ENCODE measurements at places on chromosomes 16 and 17.

DNA sequence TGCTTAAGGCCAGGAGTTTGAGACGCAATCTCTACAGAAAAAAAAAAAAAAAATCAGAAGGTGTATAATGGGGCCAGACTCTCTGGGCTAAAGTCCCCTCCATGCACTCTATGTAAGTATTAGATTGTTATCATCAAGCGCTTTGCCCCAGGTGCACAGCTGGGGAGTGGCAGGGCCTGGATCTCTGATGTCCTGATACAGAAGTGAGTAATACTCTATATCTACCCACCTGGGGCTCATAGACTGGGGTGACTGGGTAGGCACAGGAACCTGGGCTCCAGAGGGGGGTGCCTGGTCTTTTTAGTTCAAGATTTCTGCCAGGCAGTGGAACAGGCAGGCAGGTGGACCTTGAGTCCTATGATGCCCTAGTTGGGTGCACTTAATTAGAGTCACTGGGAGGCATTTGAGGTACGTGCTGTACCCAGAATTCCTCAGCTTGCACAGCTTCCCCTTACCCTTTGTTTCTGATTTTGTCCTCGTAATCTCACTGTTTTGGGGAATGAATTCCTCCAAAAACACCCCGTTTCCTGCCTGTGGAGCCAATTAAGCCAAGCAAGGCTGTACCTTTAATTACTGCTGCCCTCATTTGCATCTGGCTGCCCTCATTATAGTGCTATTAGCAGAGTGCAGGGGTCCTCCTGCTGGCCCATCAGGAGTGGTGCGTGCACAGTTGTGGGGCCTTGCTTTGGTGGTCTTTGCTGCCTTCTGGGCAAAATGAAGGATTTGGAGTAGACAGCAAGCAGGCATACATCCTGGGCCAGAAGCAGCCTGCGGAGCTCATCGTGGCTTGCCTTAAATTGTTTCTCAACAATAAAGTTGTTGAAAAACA is 239.0 kb downstream of the SNX29 start:
- no peak for DNase-seq

- no peak for DNase-seq
Observed at GRCh38 chr17:81843713-81844326, 9.0 kb upstream of the PPP1R27 start.

DNA sequence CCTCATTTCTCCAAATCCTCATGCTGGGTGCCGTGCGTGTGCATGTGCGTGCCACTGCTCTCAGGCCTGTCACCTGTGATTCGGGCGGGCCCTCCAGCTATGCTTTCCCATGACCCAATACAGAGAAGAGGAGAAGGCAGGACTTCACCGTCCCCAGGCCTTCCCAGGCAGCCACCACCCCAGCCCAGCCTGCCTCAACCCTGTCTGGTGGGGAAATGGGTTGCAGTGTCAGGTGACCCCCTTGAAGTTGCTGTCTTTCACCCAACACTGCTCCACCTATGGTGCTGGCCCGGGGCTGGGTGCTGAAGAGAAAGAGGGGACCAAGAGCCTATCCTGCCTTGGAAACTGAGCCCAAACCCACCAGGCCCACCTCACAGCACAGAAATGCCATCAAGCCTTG is 94.7 kb downstream of the GOSR1 start:
- no peak for DNase-seq

DNA sequence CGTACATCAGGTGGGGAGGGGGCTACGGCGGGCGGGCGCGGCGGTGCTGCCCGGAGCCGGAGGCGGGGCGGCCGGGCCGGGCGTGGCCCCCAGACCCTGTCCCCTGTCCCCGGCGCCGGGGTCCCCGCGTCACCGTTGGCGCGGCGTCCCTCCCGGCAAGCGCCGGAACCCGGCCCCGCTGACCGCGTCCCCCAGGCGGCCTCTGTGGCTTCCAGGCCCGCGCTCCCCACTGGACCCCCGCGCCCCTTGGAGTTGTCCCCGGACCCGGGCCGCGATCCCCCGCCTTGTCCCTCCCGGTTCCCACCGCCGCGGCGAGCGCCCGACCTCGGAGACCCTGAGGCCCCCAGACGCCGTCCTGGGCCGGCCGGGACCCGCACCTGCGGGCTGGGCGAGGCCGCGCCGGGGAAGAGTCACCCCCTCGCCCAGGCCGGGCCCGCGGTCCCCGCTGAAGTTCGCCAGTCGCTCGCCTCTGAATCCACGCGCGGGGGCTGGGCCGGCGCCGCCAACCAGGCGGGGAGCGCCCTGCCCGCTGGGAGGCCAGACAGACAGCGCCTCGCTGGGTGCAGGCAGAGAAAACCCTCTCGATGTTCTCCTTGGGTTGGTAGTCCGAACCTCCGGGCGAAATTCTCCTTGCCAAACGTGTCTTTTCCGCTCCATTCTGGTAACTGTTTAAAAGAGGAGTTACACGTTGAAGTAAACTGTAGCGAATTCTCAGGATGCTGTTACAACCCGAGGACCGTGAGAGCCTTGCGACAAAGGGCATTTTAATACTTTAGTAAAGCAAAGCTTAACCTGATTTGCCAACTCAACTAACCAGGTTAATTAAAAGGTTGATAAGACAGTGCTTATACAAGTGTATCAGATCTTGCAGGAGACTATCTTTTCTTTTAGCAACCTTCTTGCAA is 761 bp downstream of the GAN start:
- peak; percentile 43 for DNase-seq

GRCh38 chr17:76278952-76279741 is 14.0 kb downstream of the UBALD2 start:
- DNase-seq, result peak; percentile 63

DNA sequence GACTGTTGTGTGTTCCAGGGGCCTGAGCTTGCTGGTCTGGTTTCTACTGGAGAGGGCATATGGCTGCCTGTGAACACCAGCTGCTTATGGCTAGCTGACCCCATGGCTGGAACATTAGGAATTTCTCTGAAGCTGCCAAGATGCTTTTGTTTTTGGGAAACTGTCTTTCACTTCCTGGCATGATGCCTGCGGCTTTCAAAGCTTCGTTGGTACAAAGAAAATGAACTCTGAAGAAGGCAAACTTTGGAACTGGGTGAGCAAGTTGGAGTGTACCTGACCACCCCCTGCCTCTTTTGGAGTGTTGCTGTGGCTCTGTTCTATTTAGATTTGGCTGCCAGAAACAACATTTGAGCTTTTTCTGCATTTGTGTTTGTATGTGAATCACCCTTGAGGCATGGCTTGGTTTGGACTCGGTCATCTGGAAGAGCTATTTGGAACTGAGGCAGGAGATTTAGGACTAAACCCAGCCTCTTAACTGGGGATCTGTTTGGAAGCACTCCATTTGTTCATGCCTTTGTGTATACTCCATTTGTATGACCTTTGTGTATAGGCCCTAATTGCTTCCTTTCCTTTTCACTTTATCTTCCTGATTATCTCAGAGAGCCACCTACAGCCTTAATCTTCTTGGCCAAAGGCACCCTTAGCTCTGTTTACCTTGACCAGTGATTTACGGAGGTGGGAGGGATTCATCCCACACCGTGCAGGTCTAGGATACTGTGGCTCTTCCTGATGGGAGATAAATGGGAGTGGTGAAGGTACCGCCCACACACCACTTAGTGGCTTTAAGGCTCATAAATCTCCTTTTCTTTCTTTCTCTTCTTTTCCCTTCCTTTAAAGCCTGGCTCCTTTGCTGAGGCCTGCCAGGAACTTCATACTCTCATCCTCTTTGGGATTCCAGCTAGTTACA is 7.3 kb upstream of the CPHXL start:
- DNase-seq, result peak; percentile 23

DNA sequence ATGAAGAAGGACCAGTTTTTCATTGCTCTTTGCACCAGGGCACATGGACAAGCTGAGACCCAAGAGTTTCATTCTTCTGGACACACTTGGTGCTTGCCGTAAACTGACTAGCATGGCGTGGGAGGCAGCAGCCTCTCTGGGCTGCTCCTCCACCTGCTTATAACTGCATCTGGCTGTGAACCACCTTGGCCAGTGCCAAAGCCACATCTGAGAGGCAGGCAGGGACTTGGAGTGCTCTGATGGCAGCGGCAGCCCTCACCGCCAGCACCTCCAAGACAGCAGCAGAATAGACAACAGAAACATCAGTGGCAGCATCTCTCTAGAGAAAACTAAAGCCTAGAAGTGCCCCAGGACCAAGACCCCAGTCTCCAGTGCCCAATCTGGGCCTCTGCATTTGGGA is 4.7 kb downstream of the KRT37 start:
- no peak for DNase-seq

DNA sequence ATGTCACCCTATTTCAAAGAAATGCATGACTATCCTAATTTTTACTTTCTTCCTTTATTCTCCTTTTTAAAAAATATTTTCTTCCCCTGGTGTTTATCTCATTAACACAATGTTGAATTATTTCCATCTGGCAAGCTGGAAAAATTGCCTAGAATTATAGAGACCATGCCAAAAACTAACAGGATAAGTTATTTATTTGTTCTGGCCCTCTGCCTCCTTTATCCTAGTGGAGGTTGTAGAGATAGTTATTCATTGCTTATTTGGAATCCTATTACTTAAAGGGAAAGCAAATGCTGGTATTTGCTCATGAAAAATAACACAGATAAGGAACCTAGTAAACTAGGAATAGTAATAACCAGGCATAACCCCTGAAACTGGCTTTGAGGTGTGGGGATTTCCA is 684.9 kb upstream of the KIF2B start:
- no peak for DNase-seq

DNA sequence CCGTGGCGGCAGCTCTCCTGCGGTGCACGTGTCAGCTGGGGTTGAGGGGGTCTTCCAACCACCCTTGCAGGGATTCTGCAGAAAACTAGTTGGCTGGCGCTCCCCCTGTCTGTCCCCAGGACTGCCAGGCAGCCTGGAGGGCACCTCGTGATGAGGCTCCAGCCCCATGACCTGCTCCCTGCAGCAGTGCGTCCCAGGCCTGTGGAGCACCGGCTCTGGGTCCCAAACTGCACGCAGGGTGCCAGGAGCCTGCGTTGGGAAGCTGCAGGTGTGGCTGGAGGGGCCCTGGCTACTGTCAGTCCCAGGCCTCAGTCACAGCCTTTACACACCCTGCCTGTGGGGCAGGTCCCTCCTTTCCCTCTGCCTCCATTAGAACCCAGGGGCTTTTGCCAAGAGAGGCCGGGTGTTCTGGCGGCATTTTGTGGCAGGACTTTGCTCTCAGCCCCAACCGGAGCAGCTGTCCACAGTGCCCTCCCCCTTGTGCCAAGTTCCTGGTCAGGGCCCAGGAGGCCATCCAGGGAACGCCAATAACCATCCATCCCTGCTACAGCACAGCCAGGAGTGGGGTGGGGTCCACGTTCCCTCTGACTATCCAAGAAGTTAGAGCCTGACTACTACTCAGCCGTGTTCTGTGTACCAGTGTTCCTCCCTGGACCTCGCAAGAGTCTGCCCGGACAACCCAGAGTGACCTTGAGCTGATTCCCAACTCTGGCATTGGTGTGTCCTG is 9.2 kb downstream of the CHMP6 start:
- DNase-seq, result no peak

DNA sequence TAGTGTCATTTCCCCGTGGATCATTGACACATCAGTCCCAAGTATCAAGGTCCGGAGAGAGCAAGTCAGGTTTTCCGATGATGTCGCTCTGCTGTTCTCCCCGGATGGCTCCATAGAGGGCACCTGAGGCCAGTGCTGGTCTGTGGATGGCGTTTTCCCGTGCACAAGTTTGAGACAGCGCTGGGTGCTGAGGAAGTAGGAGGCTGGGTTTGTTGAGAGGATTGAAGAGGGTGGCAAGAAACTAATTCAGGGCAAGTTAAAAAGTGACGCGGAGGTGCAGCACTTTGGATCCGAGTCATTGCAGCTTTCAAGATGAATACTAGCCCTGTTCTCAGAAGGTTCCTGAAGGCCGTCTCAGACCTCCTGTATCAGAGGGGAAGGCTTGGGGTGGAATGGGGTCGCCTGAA is 7.7 kb downstream of the NUBP1 start:
- no peak for DNase-seq

- no peak for DNase-seq
Observed at GRCh38 chr16:19882646-19883045, 2.0 kb downstream of the GPRC5B start.

DNA sequence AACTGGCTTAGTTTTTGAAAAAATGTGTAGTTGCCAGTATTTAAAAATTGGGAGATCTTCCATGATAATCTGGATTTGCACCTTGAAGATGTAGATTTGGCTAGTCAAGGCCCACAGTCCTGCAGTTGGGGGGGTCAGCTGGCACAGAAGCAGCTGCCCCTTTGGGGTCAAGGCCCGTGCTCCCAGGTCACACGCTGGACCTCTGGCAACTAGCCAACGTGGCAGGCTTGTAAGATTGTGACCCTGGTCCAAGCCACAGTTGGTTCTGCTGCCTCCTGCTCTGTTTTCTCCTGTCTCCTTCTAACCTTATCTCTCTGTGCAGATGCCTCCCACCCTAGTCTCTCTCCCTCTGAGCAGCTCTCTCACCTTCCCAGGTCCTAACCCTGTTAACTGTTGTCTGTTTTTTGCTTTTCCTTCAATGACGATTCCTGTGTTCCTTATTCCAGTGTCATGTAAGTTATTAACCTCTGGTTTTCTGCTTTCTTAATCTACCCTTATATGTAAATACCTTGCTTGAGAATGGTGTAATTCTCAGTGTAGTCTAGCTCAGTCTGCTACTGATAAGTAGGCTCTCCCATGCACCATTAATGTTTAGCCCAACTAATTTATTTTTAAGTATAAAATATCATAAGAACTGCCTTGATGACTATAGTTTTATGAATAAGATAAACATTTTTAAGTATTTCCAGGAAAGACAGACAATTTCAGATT is 27.9 kb downstream of the CLEC16A start:
- DNase-seq, result no peak

DNA sequence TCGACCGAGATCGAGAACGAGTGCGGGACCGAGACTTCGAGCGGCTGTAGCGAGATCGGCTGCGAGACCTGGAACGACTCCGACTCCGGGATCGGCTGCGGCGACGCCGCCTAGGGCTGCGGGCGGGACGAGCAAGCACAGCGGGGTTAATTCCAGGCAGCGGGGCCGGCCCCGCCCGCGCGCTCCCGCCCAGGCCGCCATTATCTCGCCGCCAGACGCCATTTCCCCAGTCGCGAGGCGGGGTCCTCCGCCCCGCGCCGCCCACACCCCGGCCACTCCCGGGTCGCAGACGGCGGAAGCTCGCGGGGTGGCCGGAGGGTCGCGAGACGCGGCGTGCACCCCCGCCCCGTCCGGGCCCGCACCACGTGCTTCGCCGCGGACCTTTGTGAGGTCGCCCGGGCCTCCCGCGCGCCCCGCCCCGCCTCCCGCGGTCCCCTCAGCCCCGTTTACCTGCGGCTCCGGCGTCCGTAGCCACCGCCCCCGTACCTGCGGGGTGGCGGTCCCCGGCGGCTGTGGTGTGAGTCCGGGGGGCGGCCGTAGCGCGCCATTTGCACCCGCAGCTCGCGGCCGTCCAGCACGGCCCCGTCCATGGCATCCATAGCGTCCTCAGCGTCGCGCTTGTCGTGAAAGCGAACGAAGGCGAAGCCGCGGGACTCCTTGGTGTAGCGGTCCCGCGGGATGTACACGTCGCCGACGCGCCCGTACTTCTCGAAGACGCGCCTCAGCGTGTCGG is 616 bp downstream of the SRSF2 start:
- peak; percentile 39 for DNase-seq

DNA sequence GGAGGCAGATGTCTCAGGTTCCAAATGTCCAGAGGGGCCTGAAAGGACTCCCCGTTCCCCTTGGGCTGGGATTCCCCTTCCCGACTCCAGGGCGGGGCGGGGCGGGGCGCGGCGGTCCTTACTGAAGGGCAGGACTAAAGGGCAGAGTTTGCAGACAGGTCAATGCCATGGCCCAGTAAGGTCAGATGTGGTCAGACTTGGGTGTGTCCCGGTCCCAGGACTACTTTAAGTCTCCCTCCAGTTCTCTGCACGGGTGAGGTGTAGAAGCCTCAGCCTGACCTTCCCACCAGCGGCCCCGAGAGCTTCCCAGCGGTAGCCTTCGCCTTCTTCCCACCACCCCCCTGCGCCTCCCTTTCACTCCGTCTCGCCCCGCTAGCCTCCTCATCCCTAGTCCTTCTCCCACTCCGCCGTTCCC is 532 bp downstream of the KDM6B start:
- DNase-seq, result peak; percentile 35

- DNase-seq, result no peak
Observed at GRCh38 chr17:62076864-62077788, 12.0 kb upstream of the MED13 start.

All from LHCN-M2 (cell line).